ENCODE measurements at places on chromosomes 13 and 19.
A peak's percentile ranks its signal among the peaks of the same experiment; 100 is the strongest.

GRCh38 chr19:6766357-6767080 lies 716 bp downstream of the SH2D3A start:
- peak; percentile 25 for DNase-seq

GRCh38 chr19:6271251-6271650 lies 8.5 kb downstream of the MLLT1 start:
- DNase-seq, result no peak

GRCh38 chr19:19743176-19743575 lies 10.3 kb upstream of the ZNF14 start:
- DNase-seq, result no peak

- no peak for DNase-seq
Measured at GRCh38 chr13:73684286-73684685, 449.9 kb downstream of the KLF12 start.

DNA sequence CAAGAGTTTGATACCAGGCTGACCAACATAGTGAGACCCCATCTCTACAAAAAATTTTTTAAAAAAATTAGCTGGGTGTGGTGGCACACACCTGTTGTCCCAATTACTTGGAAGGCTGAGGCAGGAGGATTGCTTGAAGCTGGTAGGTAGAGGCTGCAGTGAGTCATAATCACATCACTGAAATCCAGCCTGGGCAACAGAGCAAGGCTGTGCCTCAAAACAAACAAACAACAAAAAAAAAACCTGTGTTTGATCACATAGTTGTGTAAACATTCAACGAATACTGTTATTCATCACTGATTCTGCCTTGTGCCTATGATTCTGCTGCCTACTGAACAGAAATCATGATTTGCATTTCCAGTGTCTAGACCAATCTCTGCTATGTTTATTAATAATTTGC lies 134.0 kb downstream of the TBC1D4 start:
- DNase-seq, result no peak

- no peak for DNase-seq
Measured at GRCh38 chr13:65606622-65607021, 1623.5 kb downstream of the PCDH9 start.

GRCh38 chr13:95199896-95200295 lies 101.4 kb downstream of the ABCC4 start:
- DNase-seq, result no peak

GRCh38 chr19:12527034-12527836 lies 24.0 kb downstream of the ZNF564 start:
- no peak for DNase-seq

- no peak for DNase-seq
Measured at GRCh38 chr13:71464686-71465085, 402.3 kb downstream of the DACH1 start.

DNA sequence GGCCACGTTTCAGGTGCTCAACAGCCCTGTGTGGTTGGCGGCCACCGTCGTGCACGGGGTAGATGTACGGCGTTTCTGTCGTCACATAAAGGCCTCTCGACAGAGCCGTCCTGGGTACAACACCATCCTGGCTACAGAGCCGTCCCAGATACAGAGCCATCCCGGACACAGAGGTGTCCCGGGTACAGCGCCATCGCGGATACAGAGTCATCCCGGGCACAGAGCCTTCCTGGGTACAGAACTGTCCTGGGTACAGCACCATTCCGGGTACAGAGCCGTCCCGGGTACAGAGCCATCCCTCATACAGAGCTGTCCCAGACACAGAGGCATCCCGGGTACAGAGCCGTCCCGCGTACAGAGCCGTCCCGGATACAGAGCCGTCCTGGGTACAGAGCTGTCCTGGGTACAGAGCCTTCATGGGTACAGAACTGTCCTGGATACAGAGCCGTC lies 222.7 kb upstream of the SOX1 start:
- no peak for DNase-seq

DNA sequence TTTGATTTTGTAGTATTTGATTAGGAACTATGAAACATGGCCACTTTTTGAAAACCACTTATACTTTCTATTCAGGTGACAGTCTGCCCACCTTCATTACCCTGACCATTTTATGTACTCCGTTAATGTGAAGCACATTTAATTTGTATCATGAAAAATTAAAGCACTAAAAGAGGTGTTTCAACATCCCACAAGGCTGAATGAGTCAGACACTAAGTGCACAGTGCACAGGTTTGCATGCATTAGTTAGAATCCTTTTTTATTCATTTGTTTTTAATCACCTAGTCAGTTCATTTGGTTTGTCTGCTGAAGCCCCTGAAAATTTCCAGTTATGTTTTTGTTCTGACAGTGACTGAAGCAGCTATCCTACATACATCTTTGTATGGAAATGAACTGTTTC lies 271.0 kb downstream of the SLITRK5 start:
- no peak for DNase-seq

GRCh38 chr19:16249826-16250404 lies 52.2 kb downstream of the AP1M1 start:
- DNase-seq, result no peak

GRCh38 chr13:94312511-94313216 lies 166.8 kb downstream of the DCT start:
- DNase-seq, result no peak

DNA sequence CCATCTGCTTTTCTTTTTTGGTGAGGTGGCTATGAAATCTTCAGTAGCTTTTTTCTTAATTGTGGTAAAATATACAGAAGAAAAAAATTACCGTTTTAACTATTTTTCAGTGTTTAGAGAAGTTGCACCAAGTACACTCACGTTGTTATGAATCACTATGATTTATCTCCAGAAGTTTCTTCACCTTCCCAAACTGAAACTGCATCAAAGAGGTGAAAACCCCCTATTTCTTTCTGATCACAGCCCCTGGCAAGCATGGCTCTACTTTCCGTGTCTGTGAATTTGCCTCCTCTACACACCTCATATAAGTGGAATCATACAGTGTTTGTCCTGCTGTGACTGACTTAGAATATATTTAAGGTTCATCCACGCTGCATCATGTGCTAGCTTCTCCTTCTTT lies 15.6 kb upstream of the SIGLEC10 start:
- no peak for DNase-seq

DNA sequence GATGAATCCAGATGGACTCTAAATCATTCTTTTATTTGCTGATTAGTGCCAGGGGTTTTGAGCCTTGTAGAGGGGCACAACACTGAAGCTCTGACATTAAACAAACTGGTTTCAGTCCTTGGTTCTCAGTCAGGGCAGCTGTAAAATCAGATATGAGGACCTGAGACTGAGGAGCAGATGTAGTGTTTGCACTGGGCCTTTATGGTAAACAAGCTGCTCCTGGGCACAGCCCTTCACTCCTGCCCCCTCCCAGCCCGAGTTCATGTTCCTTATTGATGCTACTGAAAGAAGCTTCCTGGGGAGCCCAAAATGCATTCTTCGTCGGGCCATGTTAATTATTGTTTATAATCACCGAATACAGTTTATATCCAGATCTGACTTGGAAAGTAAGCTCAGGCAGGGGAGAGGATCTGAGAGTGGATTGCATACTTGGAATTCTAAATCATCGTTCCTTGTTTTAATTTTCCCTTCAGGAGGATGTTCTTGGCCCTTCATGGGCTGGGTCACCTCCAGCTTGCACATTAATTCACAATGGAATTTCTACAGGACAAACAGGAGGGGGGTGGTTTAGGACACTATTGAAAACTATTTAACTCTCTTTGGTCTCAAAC lies 213.5 kb downstream of the FGF9 start:
- no peak for DNase-seq

- DNase-seq, result no peak
Measured at GRCh38 chr19:29277102-29277501, 64.2 kb upstream of the UQCRFS1 start.

GRCh38 chr13:49329831-49330545 lies 82.3 kb downstream of the CDADC1 start:
- DNase-seq, result no peak

GRCh38 chr13:34627509-34628208 lies 314.4 kb upstream of the NBEA start:
- DNase-seq, result no peak

GRCh38 chr19:19865750-19866610 lies at the start of gene ZNF253:
Gene ZNF253 (plus strand): TSS chr19:19865882. CDS start chr19:19865997, 115 bp downstream.
- DNase-seq, result peak; percentile 83

DNA sequence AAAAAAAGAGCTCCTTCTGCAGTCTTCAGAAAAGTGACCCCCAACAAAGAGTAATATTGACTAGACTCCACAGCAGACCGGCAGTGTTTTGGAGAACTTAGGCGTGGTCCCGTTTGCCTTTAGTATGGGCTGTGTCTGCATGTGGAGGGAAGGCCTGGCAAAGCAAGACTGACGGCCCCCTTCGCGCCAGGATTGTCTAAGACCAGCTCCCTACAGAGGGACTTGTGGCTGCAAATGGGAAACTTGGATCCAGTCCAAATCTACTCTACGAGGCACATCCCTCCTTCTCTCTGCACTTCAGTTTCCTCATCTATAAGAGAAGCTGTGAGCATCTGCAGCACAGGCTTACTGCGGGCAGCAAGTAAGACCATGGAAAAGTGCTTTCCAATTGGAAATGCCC lies 350.0 kb downstream of the ZNF536 start:
- DNase-seq, result no peak

DNA sequence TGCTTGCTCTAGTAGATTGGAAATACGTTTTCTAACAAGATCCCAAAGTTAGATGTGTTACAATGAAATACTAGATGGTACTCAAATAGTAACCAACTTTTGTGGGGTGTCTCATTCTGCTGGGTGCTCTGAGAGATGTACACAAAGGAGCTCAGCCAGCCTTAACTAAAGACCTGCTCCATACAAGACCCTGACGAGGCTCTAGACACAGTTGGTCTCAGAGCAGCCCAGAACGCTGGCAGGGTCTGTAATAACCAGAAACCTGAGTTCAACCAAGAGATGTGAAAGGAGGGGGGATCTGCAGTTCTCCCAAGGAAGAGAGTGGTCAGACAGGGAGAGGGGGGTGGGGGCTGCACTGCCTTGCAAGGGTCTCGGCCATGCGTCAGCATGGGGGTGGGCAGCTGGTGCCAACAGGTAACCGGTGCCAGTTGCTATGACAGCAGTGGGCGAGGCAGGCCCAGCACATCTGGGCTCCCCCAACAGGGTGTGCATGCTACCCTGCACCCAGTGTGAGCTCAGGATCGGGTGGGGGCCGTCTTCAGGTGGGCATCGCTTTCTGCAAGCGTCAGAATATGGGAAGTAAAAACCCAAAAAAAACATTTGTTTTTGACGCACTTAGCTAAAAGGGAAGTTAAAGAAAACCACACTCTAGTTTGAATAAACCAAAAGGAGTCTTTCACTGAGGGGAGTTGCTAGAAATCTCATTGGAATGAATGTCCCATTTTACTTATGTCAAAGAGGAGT lies 68.0 kb upstream of the GPR183 start:
- DNase-seq, result no peak

DNA sequence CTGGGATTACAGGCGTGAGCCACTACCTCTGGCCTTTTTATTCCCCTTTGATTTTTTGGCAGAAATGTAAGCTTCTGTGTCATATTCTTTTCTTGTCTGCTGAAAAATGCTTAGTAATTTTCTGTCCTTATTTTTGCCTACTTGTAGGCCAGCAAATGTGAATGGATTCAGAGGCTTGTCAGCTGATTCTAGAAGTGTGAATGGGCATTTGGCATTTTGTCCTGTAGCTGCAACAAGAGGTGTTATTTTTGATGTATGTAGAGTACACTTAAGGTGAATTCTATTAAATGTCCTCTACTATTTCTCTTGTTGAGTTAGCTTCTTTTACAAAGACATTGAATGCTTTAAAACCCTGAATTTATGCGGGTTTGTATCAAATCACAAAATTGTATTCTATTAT lies 50.0 kb downstream of the FRY start:
- DNase-seq, result no peak

- no peak for DNase-seq
Measured at GRCh38 chr13:91741925-91742324, 343.5 kb downstream of the GPC5 start.

DNA sequence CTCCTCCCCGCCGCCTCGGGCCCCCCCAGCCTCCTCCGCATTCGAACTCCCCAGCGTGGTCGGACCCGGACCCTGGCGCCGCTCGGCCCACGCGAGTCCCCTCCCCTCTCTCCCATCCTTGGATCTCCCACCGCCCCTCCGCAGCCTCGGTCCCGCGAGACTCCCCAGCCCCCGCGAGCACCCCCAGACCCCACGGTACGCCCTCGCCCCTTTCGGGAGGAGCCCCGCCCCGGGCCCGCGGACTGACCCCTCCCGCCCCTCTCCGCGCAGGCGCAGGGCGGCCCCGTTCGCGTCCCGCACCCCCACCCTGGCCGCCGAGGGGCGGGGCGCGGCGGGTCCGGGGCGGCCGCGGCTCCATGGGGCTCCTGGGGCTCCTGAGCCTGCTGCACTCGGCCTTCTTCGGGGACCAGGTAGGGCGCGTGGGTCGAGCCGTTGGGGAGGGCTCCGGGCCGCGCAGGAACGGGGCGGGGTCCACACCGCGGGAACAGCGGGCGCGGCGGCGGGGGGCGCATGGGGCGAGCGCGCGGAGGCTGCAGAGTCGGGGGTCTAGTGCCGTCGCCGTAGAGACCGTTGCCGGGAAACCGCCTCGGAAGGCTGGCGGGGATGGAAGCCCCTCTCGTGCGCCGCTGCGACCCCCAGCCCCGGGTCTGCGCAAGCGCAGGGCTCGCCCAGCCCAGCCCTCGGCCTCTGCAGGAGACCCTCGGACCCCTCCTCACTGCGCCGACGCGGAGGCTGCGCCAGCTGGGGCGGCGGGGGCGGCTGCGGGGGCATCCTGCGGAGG lies 3.8 kb upstream of the APC2 start:
- DNase-seq, result no peak

DNA sequence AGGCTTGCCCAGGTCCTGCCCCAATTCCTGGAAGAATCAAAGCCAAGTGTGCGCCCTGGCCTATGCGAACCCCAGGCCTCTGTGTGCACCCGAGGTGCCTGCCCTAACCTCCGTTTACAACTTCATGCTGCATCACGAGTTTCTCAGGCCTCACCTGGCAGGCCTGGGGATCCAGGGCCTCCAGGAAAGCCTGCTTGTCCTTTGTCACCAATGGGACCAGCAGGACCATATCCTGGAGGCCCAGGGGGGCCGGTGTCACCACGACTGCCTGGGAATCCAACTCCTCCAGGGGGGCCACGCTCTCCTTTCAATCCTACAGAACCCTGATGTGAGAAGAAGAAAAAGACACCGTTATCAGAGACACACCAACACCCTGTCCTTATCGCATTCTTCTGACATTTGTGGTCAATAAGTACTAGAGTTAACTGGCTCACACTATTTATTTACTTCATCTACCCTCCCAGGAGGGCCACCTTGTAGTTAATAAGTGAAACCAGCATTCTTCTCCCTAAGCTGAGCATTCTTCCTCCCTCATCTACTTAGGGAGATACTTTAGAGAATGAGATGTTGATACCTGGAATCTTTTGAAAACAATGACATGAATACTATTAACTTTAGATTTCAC lies 120.6 kb downstream of the COL4A1 start:
- no peak for DNase-seq
